ENCODE measurements at places on chromosomes 16 and 17. TPM values are rescaled to one million over a fixed set of nuclear protein-coding genes. Genes with fewer than 3 reads are reported as not detected.

DNA sequence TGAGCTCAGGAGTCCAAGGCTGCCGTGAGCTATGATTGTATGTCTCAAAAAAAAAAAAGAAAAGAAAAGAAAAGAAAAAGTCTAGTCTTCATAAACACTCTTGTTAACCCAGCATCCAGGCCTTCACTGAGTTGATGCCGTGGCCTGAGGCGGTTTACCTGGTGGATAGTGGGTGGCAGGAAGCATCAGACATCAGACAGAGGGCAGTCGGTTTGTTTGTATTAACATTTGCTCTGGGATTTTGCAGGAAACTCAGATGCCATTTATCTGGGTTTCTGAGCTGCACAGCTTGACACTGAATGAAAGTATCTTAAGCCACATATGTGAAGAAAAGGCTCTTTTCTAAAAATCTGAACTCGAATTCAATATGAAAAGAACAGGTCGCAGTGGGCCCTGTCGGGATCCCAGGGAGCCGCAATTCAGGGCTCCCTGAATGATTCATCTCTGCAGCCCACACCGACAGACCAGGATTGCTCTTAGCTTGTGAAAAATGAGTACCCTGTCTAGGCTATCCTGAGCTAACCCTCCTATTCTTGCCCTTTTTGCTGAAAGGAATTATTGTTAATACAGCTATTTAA is 1.1 kb upstream of the DBNDD1 start:
- no peak for DNase-seq

The RAB37 gene
- 2.6 TPM for polyA plus RNA-seq

GRCh38 chr17:81040791-81041337 is 5.9 kb downstream of the BAIAP2 start:
- DNase-seq: no peak

GRCh38 chr16:29820271-29820701 is at the start of gene MVP:
Gene MVP (plus strand): TSS chr16:29820462. CDS start chr16:29830550, 10,088 bp downstream.
- DNase-seq: no peak

- no peak for DNase-seq
Measured at GRCh38 chr17:82568997-82569393, 49.5 kb downstream of the FOXK2 start.

DNA sequence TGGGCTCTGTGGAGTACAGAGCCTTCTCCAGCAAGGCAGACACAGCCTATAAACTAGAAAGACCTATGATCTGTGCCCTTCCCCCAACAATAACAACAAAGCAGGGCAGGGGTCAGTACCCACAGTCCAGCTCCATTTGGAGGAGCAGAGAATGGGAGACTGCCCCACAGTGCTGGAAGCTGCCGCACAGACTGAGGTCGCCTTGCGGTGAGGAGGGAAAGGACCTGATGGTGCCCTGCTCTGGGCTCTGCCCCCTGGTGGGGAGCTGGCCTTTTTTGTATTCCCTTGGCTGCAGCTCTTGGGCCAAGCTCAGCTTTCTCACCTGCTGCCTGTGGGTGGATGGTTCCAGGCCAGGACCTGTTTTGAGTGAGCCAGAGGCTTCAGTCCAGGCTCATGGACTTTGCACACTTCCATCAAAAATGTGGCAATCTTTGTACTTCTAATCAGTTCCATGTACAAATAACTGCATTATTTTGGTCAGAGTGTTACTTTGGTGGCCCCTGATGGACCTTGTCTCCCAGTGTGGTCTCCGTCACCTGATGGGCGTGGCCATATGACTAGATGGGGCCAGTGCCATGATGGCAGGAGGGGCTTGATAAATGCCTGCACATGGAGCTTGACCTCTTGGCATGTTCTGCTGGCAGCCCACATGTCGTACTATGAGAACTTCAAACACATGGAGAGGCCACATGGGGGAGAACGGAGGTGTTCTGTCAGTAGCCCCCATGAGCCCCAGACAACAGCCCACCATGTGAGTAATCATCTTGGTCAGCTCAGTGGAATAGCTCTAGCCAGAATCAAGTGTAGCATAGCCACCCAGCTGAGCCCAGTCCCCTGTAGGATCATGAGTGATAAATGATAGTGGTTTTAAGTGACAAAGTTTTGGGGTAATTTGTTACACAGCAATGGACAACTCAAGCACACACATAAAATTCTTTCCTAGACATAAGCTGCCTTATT is 24.2 kb downstream of the B9D1 start:
- peak; percentile 48 for DNase-seq
